Activated CD4-positive, CD25-positive, alpha-beta regulatory T cell treated with anti-CD3 and anti-CD28 coated beads, Interleukin-2, amount 50 U/mL, for 24 hours (primary cell): ENCODE measurements at places on chromosomes 2 and 18.

DNA sequence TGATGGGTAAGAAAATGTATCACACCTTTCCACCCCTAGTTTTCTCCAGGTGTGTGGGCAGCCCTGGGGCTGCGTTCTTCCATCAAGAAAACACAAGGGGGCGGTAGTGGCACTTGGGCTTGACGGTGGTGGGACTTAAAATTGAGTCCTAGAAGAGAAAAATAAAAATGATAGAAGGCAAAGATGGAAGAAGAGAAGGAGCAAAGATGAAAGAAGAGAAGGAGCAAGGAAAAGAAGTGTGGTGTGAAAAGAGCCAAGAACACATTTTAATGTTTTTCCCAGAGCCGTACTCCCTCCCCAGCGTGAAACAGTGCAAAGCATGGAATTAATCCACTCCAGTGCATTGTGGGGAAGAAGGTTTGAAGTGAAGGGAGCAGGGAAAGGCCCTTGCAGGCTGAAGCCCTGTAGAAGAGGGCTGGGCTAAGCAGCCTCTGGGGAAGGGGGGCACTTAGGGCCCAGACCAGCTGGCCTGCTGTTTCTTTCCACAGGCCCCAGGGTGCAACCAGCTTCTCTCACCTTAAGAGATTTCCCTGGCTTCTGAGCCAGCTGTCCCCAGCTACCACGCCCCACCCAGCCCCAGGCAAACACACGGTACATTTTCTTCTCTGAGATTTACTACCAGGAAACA lies 256.8 kb downstream of the RNF152 start:
- ATAC-seq, result no peak

GRCh38 chr2:100606726-100607343 lies 44.0 kb downstream of the PDCL3 start:
- peak; percentile 25 for ATAC-seq

GRCh38 chr18:32777049-32777448 lies 4.2 kb upstream of the KLHL14 start:
- ATAC-seq, result no peak

DNA sequence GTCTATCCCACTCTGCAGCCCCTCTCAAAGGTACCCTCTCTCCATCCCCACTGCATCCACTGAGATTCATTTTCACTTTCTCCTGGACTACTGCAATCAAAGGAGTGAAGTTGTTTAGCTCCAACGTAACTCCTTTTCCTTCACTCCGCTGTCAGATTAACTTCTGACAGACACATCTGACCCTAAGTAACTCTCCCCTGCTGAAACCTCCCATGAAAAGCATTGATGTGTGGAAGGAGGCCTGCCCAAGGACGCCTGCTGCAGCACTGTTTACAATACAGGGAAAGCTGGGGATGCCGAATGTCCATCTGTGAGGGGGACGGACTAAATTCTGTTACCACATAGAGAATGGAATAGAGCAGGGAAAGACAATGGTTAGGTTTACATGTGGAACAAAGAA lies 114.8 kb downstream of the TMEM163 start:
- ATAC-seq, result no peak

DNA sequence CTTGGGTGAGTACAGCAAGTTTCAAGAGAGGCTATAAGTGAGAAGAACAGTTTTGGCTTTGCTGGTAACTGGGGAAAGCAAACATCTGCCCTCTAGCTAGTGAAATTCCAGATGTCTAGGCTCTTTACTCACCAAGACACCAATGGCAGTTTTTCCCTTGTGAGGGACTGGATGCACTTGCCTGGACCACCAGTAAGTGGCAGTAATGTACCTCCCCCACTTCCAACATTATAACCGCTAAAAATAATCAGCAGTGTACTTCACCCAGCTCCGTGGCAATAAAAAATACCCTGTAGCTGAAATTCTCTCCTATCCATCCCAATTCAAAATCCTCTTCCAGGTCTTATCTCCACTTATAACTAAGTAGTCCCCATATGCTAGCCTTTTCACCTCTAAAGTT lies 383.9 kb downstream of the ARHGAP15 start:
- ATAC-seq, result no peak

GRCh38 chr18:10822456-10822855 lies 296.6 kb downstream of the NAPG start:
- no peak for ATAC-seq

DNA sequence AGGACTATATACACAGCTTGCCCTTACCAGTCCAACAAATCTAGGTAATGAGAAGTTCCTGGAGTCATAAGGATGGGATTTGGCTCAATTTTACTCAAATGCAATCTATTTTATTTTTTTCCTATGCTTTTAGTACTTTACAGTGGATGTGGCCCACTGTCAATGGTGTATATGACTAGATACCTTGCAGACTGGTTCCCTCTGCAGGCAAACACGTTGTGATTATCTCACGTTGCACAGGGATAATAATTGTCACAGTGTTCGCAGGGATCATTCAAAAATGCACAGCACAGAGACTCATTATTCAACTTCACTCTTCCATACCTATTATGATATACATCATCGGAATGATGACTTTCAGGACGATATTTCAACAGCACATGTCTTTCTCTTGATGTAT lies 359.7 kb downstream of the MBD2 start:
- no peak for ATAC-seq

DNA sequence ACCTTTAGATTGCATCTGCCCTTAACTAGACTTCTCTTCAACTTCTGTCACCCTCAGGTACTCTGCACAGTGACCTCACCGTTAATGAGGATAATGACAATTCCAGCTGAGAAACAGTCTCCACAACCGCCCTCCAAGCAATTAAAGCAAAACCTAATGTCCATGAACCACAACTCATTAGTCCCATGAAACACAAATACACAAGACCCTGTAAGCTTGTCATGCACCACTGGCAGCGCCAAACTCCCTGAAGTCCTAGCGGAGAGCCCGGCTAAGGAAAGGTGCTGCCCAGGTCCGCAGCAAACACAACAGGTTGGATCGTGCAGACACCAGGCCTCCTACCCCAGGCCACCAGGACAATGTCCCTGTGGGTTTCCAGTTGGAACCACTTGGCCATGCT lies 7.4 kb downstream of the SMAD7 start:
- ATAC-seq, result no peak

DNA sequence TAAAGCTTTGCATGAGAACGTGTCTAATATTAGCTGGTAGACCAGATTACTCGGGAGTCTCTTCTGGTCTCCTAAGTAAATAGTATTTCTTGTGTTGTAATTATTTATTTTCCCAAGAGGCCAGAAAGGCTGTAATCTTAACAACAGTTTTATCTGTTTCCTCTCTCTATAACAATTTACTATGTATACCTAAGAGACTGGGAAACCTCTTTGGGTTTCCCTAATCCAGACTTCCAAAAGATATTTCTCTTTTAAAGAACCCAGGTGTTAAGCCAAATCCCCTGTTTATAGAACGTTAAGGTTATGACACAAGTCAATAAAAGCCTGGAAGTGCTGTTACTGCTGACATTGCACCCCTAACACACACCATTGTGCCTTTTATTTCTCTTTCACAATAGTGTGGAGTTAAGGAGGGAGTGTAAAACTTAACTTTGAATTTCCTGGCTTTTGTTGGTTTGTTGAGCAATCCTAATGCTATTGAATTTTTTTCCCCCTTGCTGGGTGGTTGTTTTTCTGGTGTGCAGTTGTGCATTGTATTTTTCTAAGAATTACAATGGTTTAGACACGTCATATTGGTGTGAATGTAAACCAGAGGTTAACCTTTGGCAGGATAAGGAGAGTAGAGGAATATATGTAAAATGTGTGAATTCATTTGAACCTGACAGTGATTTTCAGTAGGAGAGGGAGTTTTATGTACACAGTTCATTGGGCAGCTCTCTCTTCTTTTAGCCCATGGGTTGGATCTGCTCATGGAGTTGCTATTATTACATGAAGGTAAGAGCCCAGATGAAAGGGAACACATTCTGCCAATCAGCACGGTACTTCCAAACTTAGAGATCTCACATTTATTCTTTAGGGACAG lies 192.8 kb downstream of the MTX2 start:
- ATAC-seq, result no peak

DNA sequence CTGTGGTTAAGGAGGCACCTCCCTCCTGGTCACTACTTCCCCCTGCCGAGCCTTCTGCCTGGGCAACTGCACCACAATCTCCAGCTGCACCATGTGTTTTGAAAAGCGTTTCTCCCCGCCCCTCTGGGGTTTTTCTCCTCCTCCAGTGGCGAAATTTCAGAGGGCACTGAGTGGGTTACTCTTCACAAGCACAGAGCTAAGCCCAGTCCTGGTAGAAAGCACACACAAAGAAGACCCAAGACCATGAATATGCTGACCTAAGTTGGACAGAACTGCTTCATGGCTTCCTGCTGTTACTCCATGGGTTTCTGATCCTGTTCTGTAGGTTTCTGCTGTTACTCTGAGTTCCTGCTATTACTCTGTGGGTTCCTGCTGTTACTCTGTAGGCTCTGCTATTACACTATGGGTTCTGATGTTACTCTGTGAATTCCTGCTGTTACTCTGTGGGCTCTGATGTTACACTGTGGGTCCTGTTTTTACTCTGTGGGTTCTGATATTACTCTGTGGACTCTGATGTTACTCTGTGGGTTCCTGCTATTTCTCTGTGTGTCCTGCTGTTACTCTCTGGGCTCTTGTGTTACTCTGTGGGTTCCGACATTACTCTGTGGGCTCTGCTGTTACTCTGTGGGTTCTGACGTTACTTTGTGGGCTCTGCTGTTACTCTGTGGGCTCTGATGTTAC lies 216.6 kb downstream of the RTP5 start:
- ATAC-seq, result peak; percentile 27

GRCh38 chr2:133977405-133977804 lies 276.5 kb upstream of the MGAT5 start:
- ATAC-seq, result no peak

GRCh38 chr2:240469740-240470139 lies 34.3 kb downstream of the GPC1 start:
- no peak for ATAC-seq

GRCh38 chr2:240479111-240479501 lies 43.6 kb downstream of the GPC1 start:
- ATAC-seq, result no peak

GRCh38 chr2:196054631-196055030 lies 14.0 kb downstream of the DNAH7 start:
- ATAC-seq, result no peak

- no peak for ATAC-seq
Measured at GRCh38 chr2:186558512-186559276, 31.2 kb upstream of the ITGAV start.

GRCh38 chr18:62445386-62445917 lies 77.4 kb upstream of the ZCCHC2 start:
- peak; percentile 95 for ATAC-seq

DNA sequence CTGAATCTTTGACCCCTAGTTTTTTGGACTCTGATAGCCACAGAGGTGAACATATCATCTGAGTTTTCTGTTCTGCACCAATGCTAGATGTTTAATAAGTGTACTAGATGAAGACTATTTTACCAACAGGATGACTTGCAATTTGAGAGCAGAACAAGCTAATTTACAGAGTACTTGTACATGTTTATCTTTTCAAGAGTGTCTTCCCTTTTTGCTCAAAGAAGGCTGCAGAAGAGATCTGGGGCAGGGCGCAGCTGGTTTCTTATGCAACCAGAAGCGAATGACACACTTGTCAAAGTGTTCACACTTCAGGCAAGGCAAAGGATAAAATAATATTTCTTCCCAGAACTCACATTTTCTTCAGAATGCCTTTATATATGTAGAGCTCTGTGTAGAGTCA lies 86.0 kb downstream of the VWA3B start:
- ATAC-seq, result no peak
